Large intestine (tissue), 12 donors: ENCODE measurements at places on chromosomes 7 and 10. TPM values are rescaled to one million over a fixed set of nuclear protein-coding genes. Genes with fewer than 3 reads are reported as not detected.

- no peak for DNase-seq
These were observed 20.0 kb downstream of the PODXL start for GRCh38 chr7:131536361-131536849.

DNA sequence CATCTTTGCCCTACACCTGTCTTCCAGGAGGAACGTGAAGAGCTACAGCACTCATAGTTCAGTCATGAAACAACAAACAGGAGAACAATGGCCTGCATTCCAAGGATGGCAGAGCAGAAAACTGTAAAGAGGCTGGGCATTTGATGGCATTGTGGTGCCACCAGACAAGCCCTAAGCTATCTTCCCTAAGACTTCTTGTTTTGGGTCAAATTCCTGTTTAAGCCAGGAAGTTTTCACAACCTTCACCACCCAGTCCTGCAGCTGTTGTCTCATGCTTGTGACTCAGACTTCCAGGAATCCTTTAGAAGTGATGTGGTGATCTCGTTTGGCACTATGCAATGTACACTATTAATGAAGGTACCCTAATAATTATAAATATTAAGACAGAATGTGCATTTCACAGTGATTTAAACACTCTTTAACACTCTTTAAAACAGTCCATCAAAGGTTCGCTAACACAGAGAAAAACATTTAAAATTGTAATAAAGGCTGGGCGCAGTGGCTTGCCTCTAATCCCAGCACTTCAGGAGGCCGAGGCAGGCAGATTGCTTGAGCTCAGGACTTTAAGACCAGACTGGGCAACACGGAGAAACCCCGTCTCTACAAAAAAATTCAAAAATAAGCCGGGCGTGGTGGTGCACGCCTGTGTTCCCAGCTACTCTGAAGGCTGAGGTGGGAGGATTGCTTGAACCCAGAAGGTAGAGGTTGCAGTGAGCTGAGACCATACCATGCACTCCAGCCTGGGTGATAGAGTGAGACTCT, 2.7 kb upstream of the HERPUD2 start:
- DNase-seq, result no peak

GIMAP6 gene
- polyA plus RNA-seq, result 10.7 TPM

DNA sequence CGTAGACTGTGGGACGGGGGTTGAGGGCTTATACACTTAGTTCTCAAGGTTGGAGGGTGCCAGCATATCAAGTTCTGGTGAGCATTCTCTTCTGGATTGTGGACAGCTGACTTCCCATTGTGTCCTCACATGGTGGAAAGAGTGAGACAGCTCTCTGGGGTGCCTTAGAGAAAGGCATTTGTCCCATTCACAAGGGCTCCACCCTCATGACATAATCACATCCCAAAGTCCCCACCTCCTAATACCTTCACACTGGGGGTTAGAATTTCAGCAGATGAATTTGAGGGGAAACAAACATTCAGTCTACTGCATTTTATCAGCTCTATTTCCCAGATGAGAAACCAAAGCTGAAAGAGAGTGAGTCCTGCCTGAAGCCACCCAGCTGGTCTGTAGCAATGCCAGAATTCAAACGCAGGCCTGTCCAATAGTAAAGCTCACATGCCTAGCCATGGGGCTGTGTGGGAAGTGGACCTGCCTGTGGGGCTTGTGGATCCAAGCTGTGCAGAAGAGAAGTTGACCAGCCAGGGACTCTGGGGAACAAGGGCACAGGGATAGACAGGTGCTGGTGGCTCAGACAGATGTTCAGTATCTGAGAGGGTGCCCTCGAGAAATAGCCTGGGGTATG, 34.9 kb upstream of the LOXL4 start:
- no peak for DNase-seq

CEP55 gene
- 6.8 TPM for polyA plus RNA-seq
